Activated CD4-positive, alpha-beta T cell treated with anti-CD3 and anti-CD28 coated beads, Interleukin-2, amount 10 ng/mL, durations not matched to agents 7 days and 5 days (primary cell): ENCODE measurements at places on chromosomes 16 and 17. TPM values are rescaled to one million over a fixed set of nuclear protein-coding genes. Genes with fewer than 3 reads are reported as not detected.
A peak's percentile ranks its signal among the peaks of the same experiment; 100 is the strongest.

- peak; percentile 46 for DNase-seq
Observed at GRCh38 chr17:77501101-77501566, 360.4 kb downstream of the SEC14L1 start.

The GABARAP gene
- 279 TPM for total RNA-seq

GRCh38 chr17:48800626-48801217, 16.3 kb downstream of the TTLL6 start:
- DNase-seq = no peak

The GNAO1 gene
- total RNA-seq = 4.2 TPM

GRCh38 chr16:72753881-72754280, 294.0 kb downstream of the ZFHX3 start:
- no peak for DNase-seq

The CD79B gene
- 34.6 TPM for total RNA-seq

DNA sequence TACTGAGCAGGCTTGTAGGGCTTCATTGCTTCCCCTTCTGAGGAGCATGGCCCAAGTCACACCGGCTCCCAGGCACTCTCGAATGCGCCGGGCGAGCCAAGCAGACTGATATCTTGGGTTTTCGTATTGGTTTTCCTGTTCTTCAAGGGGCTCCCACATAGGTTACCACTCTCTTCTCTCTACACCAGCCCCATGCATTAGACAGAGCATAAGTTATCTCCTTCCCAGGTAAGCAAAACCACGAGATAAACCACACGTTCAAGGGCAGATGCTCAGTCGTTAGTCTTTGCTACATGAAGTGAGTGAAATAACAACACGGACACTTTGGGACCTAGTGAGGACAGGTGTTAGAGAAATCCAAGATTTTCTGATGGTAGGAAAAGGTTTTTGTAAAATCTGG, 211.2 kb downstream of the ABCC12 start:
- DNase-seq = no peak

- no peak for DNase-seq
Observed at GRCh38 chr16:49542391-49542891, 168.8 kb downstream of the C16orf78 start.

- DNase-seq = no peak
Observed at GRCh38 chr16:29940656-29941055, 14.6 kb upstream of the KCTD13 start.

- DNase-seq = no peak
Observed at GRCh38 chr17:72167593-72167992, 46.8 kb downstream of the SOX9 start.

- no peak for DNase-seq
Observed at GRCh38 chr16:88732172-88732960, 26.1 kb downstream of the CTU2 start.

- peak; percentile 23 for DNase-seq
Observed at GRCh38 chr17:50564916-50565315, 4.4 kb downstream of the CACNA1G start.

GRCh38 chr16:48384520-48385252, 527 bp downstream of the SIAH1 start:
- DNase-seq = peak; percentile 37

The MRM3 gene
- total RNA-seq = 16.9 TPM
